ENCODE measurements at places on chromosomes 4 and X.

DNA sequence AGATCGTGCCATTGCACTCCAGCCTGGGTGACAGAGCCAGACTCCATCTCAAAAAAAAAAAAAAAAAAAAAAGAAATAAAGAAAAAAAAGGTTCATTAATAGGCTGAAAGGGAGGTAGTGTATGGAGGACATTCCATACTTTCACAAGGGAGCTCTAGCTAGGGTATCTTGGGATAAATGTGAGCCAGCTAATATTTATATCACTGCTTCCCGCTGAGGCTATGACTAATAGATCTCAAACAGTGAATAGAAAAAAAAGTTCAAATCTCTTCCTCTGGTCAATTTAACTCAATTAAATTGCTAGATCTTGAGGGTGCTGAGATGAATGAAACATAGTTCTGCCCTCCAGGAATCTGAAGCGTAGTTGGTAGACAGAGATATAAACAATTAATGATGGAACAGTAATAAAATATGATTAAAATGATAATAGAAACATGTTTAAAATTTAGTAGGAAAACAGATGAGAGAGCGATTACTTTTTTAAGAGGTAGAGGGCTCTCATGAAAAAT, 55.7 kb upstream of the SHISA3 start:
- no peak for DNase-seq

DNA sequence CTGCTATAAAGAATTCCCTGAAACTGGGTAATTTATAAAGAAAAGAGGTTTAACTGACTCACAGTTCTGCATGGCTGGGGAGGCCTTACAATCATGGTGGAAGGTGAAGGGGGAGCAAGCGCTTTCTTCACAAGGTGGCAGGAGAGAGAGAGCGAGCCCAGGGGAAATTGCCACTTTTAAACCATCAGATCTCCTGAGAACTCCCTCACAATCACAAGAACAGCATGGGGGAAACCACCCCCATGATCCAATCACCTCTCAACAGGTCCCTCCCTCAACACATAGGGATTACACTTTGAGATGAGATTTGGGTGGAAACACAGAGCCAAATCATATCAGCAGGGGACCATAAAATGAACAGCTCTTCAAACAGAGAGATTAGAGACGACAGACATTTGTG, 198.6 kb downstream of the MAGEB5 start:
- DNase-seq: no peak

DNA sequence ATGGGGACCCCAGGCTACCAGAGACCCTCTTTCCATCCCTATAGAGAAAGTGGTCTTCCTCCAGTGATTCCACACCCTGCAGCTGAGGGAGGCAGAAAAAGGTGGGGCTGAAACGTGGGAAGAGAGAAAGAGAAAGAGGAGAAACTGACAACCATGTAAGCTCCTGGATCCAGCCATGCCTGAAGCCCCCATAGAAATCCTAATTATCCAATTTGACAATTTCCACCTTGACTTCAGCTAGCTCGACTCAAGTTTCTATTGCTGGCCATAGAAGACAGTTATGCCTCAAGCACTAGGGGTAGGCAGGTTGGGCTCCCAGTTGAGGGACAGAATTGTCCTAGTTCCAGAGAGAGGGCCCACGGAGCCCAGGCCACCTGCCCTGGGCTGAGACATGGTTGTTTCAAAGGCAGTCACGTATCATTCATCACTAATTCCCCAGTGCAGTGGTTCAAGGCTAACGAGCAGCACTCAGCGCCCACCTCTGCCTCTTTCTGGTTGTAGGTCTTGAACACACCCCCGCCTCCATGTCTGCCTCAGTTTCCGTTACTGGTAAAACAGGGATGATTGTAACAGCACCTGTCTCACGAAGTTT, 39.8 kb upstream of the ASMTL start:
- DNase-seq: no peak

- no peak for DNase-seq
Observed at GRCh38 chrX:2406891-2407518, 93.8 kb downstream of the DHRSX start.

DNA sequence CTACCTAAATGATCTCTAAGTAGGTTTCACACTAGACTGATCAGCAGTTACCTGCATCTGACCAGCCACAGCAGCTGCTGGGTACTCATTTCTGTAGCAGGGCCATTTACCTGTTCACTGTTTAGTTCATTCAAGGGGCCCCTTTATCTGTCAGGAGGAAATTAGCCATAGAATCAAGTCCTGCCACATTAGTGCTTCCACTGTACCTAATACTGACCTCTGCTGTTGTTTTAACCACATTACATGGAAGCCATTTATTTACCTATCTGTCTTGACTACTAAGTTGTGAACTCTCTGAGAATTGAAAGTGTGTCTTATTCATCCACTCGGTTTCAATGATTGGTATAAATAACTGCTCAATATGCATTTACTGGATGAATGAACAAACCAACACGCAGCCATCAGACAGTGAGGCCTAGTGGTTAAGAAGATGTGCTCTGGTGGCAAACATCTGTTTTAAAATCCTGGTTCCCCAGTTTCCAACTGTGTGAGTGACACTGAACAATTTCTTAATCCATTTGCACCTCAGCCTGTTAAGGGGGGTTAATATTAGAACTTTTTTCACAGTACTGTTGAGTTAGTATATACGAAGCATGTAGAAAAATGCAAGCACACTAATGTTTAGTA, 30.0 kb upstream of the ANXA5 start:
- no peak for DNase-seq

DNA sequence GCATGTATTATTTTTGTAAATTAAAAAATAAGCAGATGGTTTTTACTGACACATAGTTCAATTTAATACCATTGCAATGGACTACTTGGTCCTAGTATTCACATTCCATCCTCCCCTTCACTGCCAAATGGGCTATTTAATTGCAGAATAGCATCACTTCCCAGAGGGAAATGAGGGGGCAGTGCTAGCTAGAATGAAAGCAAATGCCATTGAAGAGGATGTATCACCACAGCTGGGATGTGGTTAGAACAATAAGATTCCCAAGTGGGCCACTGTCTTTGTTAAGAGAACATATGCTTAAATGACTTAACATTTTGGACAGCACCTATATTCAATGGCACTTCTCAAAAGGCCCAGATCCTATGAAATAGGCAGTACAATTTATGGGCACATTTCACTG, 224.7 kb downstream of the RBMX2 start:
- no peak for DNase-seq

- no peak for DNase-seq
Observed at GRCh38 chr4:648579-649292, 23.4 kb downstream of the PDE6B start.

DNA sequence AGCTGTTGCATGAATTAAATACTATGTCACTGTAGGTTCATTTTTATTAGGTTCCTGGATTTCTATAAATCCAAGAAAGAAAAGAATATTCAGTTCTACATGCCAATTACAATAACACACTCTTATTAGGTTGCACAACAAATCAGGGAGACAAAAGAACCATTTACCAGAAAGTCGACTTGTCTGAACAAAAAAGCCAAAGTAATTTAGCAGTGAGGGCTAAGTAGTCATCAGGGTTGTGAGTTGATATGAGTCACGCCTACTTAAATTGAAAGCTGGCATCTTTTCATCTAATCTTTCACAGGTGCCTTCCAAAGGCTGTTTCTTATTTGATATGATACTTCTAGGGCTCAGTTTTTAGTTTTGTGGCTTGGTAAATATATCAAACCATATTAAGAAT, 25.4 kb upstream of the GNRHR start:
- DNase-seq: no peak

- no peak for DNase-seq
Observed at GRCh38 chr4:5784021-5784420, 73.0 kb downstream of the EVC start.

DNA sequence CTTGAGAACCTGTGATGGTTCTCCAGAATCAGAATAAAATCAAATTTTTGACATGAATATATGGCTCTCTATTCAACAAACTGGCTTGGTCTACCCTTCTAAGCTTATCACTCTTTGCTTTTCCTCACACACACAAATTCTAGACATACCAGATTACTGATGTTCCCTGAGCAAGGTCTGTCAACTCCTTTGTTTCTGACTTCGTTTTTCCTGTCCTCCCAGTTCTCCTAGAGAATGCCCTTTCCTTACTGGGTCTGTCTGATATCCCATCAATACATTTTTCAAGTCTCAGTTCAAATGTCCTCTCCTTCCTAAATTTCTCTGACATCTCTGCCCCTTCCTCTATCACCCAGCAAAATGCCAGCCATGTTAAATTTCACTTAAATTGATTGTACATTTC, 202.1 kb upstream of the IGFBP7 start:
- no peak for DNase-seq

DNA sequence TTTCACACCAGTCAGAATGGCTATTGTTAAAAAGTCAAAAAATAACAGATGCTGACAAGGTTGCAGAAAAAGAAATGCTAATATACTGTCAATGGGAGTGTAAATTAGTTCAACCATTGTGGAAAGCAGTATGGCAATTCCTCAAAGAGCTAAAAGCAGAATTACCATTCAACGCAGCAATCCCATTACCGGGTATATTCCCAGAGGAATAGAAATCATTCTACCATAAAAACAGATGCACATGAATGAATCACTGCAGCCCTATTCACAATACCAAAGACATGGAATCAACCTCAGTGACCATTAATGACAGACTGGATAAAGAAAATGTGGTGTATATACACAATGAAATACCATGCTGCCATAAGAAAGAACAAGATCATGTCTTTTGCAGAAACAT, 243.0 kb downstream of the STPG2 start:
- DNase-seq: no peak

DNA sequence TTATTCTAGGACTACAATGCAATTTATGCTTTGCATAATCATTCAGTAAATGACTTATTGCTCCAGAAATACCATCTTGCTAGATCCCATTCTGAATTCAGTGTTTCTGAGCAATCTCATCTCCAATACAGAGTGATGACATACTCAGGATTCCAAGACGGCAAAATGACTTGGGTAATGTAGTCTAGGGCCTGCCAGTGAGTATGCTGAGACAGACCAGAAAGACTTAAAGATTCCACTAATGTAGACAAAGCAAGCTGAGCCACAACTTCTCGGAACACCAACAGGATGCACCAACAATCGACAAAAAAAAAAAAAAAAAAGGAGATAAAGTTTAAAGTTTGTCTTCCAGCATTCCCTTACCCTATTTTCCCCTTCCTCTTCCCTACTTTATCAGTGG, 919 bp upstream of the SEC24B start:
- DNase-seq: no peak

- no peak for DNase-seq
Observed at GRCh38 chr4:98399915-98400314, 138.7 kb downstream of the RAP1GDS1 start.

DNA sequence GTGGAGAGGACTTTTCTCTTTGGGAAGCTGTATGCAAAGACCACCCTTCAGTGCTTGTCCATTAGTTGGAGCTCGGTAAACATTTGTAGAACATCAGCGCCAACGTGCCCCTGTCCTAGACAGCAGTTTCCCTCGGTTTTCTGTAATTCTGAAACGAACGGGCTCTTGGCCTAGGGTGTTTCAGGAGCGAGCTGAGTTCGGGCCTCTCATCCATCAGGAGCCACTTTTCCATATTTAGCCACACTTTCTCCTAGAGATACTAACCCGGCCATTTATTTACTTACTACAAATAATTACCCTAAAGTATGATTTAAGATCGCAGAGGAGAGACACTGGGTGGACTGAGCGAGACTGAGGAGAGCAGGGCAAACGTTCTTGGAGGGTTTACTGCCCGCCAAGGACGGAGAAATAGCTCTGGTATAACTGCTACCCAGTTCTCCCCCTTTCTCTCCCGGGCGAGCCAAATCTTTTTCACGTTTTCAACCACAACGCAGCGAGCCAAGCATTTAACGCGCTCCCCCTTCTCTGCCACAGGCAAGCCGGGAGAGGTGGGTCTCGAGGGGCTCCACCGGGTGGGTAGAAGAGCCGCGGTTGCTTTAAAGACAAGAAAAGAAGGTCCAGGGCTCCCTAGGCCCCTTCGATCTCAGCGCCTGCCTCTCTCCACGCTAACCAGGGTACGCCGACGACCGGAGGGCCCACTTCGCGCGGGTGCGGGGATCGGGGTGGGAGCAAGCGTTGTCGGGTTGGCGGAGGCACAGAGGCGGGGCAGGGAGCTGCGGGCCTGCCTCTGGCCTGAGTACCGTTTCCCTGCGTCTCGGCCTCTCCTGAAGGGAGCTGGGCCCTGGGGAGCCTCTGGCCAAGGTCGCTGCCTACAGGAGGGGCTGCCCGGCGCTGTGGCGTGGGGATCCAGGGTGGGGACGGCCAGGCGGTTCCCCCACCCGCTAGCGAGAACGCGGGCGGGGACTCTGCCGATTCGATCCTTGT, 10.8 kb upstream of the PITX2 start:
- DNase-seq: no peak

DNA sequence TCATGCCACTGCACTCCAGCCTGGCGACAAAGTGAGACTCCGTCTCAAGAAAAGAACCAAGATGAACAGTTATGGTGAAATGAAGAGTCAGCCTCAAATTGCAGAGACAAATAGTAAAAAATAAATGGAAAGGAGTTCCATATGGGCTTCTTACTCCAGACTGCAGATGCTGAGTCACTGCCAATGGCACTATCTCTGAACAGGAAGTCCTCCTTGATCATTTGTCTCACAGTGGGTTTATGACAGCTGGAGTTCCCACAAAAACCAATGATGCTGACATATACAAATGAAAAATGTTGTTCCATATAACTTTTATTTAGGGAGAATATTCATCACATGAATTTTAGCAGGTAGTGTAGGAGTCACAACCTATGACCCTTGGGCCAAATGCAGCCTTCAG, 631.6 kb downstream of the PCDH18 start:
- no peak for DNase-seq

GRCh38 chrX:43474321-43474720, 181.8 kb upstream of the MAOA start:
- DNase-seq: no peak

DNA sequence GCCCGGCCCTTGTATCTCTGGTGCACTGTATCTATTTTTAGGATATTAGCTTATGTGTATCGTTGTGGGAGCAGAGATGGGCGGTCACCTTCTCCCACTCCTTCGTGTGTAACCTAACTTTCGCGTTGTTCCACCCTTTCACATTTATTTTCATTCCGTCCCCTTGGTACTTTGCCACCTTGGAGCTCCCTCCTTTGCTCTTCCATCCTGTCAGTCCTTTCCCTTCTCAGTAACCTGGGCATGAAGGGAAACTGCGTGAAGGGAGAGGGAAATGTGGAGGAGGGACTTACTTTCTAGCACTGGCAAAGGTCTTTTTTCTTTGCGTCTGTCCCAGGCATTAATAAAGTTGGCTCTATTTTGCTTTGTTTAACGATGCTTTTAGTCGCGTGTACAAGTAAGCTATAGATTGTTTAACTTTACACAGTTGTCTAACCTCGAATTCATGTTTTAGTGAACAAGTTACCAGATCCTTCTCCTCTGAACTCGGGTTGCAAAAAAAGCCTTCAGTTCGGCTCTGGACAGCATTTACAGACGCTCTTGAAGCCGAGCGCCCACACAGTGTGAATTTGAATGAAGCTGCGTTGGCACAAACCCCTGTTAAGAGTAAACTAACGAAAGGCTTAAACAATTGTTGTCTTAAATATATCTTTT, 3.9 kb downstream of the PCDH10 start:
- DNase-seq: no peak

- DNase-seq: no peak
Observed at GRCh38 chr4:142377342-142378091, 468.6 kb downstream of the INPP4B start.

GRCh38 chr4:780716-781492, 45.0 kb downstream of the CPLX1 start:
- no peak for DNase-seq

- no peak for DNase-seq
Observed at GRCh38 chr4:100177126-100177525, 13.1 kb downstream of the DDIT4L start.
